ENCODE measurements at places on chromosomes 2 and 18.

DNA sequence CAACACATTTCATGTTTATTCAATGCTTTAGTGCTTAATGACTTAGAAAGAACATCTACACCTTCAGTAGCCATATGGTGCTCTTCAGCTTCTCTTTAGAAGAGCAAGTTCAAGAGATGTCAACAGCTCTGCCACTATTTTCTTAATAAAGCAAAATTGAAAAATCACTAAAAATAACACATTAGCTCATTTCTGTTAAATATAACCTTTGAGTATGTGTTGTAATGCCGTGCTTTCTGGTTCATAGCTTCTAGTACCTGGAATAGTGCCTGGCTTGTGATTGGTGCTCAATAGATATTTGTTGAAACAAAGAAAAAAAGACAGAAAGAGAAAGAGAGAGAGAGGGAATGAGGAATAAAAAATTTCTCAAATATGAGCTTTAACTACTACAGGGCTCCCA is 349.8 kb upstream of the SPRED2 start:
- no peak for ATAC-seq

DNA sequence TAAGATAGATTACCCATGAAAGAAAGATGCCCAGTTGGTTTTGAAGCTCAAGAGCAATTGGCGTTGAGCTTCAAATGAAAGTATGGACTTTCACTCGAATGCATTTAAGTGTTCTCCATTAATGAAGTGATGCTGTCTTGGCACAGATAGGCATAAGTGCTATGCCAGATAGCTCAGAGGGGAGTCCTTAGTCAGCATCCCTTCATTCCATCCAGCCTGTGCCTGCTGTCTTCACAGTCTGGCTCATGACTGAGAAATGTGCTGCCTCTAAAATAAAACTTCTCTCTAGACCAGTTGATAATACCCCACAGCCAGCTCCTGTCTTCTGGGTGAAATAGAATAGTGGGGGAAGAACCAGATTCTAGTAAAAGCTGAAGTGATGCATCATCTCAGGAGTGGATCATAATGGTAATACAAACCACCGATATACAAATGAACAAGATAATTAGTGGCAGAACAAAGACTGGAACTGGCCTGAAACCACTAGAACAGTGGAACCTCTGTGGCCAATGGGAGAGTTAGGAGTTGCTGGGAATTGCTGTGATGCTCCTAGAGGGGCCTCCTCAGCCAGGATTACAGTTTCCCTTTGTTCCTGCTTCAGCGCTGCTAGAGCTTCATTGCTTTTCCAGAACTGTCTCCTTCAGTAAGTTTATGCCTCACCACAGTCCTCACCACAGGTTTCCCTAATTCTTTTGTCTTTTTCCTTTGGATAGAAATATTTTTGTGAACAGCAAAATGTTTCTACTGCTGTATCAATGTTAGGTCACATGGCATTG is 359.3 kb downstream of the KIAA1328 start:
- no peak for ATAC-seq

DNA sequence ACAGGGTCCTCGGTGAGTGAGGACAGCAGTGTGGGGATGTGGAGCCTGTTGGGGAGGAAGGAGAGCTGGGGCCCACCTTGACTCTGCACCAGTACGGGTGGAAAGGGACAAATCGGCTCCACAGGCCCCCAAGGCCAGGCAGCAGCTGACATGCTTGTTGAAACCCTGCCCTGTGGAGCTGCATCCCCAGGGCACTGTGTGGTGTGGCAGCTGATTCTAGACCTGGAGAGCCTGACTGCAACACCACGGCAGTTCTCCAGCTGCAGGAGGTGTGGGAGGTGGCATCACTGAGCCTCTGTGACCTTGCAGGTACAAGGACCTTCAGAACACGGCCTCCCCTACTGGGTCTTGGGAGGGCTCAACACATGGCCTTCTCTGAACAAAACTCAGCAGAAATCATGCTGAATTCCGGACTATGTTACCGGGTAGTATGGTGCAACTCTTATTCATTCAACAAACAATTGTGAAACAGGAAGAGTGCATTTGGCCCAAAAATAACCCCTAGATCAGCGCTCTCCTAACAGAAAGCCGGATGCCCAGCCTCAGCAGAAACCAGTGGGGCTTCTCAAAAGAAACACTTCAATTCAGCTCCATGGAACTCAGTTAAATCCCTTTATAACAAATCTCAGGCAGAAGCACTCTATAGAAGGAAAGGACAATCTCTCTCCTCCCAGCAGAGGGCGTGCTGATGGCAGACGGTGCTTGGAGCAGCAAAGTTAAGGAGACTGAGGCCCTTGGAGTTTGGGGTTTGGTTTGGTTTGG is 104.4 kb upstream of the SALL3 start:
- ATAC-seq: no peak

DNA sequence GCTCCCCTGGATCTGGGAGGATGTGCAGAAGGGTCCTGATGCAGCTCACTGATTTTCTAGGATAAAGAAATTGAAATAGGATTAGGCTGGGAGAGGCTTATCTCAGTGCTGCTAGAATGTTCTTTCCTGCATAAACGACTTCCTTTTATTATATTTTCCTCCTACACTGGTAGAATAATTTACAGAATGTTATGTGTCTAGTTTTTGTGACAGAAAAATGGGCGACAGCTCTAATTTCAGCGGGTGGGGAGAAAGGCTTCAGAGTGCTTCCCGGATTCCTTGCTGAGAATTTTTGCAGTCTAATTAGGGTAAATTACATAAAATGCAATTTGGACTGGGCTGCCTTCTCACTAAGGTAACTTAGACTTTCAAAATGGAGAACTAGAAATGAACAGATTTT is 66.2 kb downstream of the SKA1 start:
- ATAC-seq: no peak

DNA sequence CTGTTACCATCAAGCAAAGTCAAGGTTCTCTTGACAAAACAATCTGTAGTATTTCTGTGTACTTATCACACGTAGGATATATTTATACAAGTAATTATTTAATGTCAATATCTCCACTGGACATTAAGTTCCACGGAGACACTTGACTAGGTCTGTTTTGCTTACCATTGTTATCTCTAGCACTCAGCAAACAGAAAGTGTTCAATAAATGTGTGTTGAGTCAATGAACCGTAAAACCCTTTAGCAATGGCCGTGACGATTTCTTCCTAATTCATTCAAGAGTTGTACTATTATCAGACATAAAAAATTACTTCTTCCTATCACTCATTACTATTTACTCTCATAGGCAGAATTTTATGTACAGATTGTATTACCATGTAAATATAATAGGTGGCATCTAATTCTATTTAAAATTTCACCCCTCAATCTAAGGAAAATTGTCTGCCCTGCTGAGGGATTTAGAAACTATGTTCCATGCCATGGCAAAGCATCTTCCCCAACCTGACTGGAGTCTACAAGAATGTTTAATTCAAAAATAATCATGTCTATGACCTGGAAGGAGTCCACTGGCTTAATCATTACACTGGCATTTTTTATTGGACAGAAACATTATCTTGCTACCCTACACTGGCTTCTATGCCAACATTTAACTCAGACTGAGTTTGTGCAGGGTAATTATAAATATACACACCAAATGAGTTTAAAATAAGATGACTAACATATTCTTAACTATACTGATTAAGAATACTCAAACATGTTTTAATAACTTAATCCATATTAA is 301.9 kb downstream of the ZEB2 start:
- ATAC-seq: no peak

- ATAC-seq: no peak
Observed at GRCh38 chr18:33836564-33836963, 258.5 kb downstream of the ASXL3 start.

DNA sequence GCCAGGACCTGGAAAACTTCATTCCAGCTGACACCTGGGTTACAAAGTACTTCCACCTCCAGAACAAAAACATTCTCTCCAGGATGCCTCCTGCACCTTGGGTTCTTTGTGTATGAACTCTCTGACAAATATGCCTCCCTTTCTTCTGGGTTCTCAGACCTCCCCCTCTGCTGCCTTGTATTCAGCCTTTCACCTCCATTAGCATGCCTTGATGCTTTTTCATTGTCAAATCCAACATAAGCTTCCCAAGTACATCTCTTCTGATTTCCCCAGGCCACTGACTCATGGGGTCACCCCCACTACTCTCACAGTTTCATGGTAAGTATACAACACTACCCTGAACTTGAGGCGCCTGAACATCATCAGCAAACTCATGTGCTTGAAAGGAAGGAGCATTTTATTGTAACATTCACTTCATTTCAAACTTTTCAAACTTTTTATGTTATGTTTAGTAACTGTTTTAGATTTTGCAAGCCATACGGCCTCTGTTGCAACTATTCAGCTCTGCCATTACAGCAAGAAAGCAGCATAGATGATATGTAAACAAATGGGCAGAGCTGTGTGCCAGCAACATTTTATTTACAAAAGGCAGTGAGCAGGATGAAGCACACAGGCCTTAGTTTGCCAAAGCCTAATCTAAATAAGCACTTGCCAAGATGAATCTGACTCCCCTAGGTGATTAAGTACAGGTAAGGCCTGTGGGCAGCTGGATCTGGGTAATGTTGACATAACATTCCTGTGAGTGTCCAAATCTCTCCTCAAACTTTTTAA is 32.5 kb upstream of the MRPS9 start:
- no peak for ATAC-seq

GRCh38 chr18:76203552-76203951 is 291.5 kb downstream of the ZNF516 start:
- ATAC-seq: no peak

GRCh38 chr2:15122915-15123314 is 438.2 kb downstream of the NBAS start:
- no peak for ATAC-seq

GRCh38 chr2:110804433-110804832 is 72.1 kb downstream of the ACOXL start:
- ATAC-seq: no peak

GRCh38 chr2:234272069-234272850 is 221.8 kb downstream of the SPP2 start:
- no peak for ATAC-seq

DNA sequence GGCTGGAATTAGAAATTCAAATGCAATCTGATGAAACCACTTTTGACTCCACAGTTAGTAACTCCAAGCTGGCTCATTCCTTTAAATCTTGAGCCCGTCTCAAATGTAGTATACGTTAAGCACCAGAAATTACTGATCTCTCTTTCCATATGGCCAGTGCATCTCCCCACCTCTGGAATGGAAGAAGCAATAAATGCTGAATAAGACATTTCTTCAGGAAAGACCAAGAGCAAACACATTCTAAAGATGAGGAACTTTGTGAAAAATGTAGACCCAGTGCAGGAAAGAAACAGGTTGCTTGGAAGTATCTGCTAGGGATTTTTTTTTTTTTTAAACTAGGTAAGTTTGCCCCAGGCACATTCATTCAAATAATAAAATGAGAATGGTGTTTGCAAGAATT is 143.1 kb upstream of the FBXO11 start:
- ATAC-seq: no peak

GRCh38 chr2:60105906-60106305 is 447.5 kb downstream of the BCL11A start:
- ATAC-seq: no peak

DNA sequence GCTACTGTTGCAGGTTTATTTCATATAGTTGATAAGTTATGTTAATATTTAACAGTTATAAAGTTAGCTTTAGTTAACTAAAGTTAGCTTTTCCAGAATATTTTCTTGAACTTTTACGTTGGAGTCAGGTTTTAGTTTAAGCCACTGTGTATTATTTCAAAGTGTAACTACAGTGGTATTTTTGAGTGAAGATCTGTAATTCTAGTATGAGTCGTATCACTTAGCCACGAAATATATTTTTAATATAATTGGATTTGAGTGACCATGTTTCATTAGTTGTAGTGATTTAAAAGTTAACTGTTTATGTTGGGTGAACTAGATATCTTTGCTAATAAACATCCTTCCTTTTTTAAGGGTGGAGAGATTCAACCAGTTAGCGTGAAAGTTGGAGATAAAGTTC is 2.5 kb downstream of the HSPE1 start:
- no peak for ATAC-seq

- ATAC-seq: peak; percentile 100
Observed at GRCh38 chr18:76401498-76401897, 93.5 kb downstream of the ZNF516 start.

DNA sequence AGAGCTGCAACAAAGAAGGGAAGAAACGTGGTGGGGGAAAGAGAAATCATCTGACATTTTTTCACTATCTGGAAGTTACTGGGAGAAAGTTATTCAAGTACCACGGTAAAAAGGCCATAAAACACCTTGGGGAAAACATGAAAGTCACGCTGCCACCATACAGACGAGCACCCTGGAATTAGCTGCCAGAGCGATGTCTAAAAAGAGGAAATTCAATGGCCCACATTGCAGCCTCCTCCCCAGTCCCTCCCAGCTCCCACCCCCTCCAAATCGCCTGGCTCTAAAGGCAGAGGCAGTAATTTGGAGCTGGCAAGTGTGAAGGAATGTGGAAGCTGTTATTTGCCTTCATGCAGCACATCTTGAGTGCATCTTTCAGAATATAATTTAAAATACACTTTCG is 192.0 kb downstream of the ALK start:
- ATAC-seq: no peak

GRCh38 chr2:109141006-109141600 is 12.1 kb downstream of the SH3RF3 start:
- no peak for ATAC-seq

DNA sequence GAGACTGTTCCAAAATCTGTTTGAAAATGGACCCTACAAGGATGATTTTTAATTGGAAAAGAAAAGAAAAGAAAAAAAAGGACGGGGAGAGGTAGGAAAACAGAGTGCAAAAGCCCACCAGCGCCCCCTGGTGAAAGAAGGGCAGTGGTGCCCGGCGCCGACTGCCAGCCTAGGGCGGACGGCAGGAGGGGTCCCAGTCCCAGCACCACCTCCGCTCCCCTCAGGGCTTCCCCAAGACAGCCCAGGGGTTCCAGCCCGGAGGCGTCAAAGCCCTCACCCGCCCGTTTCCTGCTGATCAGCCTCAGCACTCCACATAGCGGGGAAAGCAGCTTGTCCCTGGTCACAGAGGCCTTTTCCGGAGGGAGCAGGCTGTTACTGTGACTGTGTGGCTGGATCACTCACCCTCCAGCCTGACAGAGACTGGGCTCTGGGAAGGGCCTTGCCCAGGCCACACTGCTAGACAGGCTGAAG is 213.9 kb downstream of the TFCP2L1 start:
- ATAC-seq: no peak

DNA sequence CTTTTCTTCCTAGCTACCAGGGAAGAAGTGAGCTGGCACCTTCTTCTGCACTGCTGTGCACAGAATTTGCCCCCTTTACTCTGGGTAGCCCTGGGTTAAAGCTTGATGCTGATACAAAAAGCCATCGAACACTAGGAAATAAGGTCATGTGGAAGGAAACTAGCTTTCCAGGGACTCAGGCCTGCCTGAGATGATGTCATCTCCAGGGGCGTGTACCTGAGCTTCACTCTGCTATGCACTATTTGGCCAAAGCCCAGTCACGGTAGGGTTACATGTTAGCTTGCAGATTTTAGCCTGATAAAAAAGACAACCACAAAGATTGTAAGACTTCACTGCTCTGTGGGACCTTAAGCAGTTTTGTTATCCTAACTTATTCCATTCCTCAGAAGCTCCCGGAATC is 20.4 kb downstream of the EDAR start:
- ATAC-seq: no peak

DNA sequence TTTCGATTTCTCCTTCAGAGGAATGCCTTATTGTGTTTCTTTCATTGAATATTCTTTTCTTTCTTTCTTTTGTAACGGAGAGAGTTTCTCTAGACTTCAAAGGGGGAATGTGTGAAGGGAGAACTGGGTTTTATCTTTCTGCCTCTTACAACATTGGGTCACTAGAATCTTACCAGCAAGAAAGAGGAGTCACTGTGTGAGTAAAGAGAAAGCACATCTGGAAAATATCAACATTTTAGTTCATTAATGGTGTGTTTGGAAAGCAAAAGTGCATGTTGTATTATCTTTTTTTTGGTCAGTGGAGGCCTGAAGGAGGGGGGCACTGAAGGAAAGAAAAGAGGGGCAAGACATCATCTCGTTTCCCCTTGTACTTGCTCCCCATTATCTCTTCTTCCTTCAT is 86.6 kb upstream of the THOC1 start:
- ATAC-seq: no peak

Data from stimulated activated memory B cell treated with anti-CD40 and anti-IgM and Interleukin-4, amounts not matched to agents 10 μg/mL and 1 μg/mL and 100 μg/mL, for 72 hours (primary cell).